ENCODE measurements at places on chromosomes 1 and 21.

DNA sequence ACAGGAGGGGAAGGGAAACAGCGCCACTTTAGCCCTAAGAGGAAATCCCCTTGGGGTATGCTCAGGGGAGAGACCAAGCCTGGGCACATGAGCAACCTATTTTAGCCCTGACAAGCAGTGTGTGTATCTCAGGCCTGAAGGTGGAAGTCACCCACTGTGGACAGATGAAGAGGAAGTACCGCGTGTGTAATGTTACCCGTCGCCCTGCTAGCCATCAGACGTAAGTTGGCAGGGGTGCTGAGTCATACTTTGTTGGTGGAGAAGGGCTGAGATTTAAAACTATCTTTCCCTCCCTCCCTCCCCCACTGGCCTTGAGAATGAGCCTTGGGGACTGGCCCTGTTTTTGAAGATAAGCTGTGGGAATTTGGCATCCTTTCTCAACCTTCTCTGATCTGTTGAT is 11.2 kb downstream of the AGO1 start:
- no peak for DNase-seq

GRCh38 chr1:239868058-239868832 is 223.4 kb upstream of the FMN2 start:
- DNase-seq: no peak

DNA sequence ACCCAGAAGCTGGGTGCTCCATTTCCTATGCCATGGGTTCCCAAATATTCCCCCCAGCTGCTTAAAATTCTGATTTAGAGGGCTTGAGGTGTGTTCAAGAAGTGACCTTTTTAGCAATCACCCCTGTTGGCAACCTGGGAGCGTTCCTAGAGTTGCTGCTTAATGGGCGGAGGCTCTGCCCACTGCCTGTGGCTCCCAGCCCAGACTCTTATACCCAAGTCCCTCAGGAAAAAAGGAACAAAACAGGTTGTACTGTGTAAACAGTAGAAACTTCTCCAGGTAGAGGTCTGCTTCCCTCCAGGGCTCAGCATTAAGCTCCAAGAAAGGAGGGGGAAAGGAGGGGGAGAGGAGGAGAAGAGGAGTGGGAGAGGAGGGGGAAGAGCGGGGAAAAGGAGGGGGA is 14.6 kb upstream of the TENT5C start:
- no peak for DNase-seq

GRCh38 chr1:83846138-83846537 is 152.8 kb downstream of the TTLL7 start:
- no peak for DNase-seq

- DNase-seq: no peak
Observed at GRCh38 chr1:232291261-232291660, 338.7 kb downstream of the SIPA1L2 start.

DNA sequence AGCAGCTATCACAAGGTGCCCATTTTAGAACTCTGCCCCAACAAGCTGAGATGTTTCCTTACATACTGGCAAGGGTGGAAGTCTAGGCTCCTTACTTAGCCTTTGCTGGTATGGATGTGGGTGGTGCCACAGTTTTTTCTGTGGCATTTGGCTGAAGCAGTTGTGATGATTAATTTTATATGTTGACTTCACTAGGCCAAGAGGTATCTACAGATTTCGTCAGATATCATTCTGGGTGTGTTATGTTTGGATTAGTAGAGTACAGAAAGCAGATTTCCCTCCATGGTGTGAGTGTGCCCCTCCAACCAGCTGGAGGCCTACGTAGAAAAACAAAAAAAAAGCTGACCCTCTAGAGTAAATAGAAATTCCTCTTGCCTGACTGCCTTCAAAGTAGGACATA is 317.0 kb downstream of the BARHL2 start:
- no peak for DNase-seq
